GM23248 (cell line): ENCODE measurements at places on chromosomes 13 and 19. TPM values are rescaled to one million over a fixed set of nuclear protein-coding genes. Genes with fewer than 3 reads are reported as not detected.
A peak's percentile ranks its signal among the peaks of the same experiment; 100 is the strongest.

DNA sequence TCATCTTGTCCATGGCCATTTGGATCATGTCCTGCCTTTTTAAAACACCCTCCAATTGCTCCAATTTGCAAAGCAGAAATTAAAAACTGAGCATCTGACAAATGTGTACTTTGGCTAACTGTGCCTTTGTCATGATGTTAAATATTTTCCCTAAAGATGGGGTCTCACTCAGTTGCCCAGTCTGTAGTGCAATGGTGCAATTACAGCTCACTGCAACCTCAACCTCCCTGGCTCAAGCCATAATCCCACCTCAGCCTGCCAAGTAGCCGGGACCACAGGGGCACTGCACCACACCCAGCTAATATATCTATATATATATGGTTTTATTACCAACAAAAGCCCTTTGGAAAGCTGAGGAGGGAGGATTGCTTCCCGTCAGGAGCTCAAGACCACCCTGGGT, 782.7 kb downstream of the UQCRFS1 start:
- no peak for DNase-seq

DNA sequence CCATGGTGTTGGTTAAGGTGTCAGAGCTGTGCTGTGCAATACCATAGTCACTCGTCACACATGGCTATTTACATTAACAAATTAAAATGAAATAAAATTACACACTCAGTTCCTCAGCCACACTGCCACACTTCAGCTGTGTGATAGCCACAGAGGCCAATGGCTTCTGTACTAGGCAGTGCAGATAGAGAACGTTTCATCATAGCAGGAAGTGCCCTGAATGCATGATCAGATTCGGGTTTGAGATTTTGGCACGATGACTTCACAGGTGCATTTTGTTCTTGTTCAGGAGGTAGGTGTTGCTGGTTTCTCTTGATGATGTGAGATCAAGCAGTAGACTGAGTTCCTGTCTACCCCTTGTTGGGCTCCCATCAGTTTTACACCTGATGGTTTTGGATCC, 6.5 kb downstream of the ARMC6 start:
- DNase-seq = no peak

- DNase-seq = no peak
Observed at GRCh38 chr13:48738311-48738710, 84.6 kb downstream of the CYSLTR2 start.

The ZNF749 gene
- polyA plus RNA-seq = 15.8 and 17.5 TPM in 2 replicates

DNA sequence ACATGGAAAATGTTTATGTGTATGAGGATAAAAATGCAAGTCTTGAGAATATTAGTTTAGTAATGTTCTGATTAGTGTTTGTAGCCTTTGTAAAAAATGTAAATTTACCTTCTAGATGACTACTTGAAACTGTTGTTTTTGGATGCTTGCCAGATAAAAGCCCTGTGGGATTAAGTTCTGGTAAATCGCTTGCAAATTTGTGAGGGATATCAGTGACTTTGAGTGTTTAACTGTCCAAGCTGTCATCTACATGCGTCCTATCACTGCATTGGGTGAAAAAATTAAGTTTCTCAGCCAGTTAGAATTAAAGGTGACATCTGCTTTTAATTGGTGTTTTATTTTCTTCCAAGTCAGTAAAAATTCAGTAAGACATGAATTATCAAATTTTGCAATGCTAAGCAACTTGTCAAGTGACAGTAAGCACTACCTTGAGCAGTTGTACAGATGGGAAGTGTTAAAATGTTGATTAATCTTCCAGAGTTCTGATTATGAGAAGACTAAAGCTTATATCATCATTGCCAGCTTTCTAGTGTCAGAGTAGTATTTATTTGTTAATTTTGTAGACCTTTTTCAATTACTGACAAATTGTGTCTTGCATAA, 88.0 kb downstream of the PCCA start:
- DNase-seq = peak; percentile 10
